ENCODE measurements at places on chromosomes 12 and 14.

GRCh38 chr14:99272899-99273765, 1.1 kb upstream of the BCL11B start:
- DNase-seq, result peak; percentile 18

GRCh38 chr14:98888927-98889835, 382.8 kb downstream of the BCL11B start:
- DNase-seq, result no peak

- DNase-seq, result no peak
These were observed 27.3 kb downstream of the ZC3H14 start for GRCh38 chr14:88590173-88590572.

DNA sequence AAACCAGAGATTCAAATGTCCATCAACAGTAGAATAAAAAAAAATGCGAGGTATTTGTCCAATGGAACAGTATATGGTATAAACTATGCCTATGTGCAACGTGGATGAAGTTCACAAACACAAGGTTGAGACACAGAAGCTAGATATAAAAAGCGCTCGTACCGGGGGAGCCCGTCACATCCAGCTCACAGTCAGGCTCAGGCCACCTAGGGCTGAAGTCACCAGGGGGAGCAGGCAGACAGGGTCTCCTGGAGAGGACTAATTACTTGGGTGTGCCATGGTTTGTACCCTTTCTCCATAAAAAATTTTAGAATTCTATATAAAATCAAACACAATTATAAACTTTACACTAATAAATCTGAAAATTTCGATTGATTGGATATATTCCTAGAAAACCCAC, 13.6 kb downstream of the AHNAK2 start:
- no peak for DNase-seq

- DNase-seq, result no peak
These were observed 60.2 kb downstream of the PPP1R12A start for GRCh38 chr12:79874665-79875064.

GRCh38 chr12:94832780-94833681, 170.5 kb downstream of the NDUFA12 start:
- peak; percentile 51 for DNase-seq

- DNase-seq, result peak; percentile 71
These were observed 5.9 kb downstream of the PXN start for GRCh38 chr12:120259418-120260202.

DNA sequence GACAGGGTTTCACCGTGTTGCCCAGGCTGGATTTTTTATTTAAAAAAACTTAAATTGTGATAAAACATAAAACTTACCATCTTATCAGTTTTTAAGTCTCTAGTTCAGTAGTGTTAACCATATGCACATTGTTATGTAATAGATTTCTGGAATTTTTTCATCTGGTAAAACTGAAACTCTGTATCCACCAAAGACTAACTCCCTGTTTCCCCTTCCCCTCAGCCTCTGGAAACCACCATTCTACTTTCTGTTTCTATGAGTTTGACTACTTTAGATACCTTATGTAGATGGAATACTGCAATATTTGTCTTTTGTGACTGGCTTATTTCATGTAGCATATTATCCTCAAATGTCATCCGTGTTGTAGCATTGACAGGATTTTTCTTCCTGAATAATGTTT, 12.8 kb upstream of the PLEKHG3 start:
- DNase-seq, result no peak

- no peak for DNase-seq
These were observed 89.2 kb downstream of the NUAK1 start for GRCh38 chr12:106049546-106049945.

- DNase-seq, result peak; percentile 39
These were observed 47.4 kb downstream of the CALM1 start for GRCh38 chr14:90444077-90444696.

DNA sequence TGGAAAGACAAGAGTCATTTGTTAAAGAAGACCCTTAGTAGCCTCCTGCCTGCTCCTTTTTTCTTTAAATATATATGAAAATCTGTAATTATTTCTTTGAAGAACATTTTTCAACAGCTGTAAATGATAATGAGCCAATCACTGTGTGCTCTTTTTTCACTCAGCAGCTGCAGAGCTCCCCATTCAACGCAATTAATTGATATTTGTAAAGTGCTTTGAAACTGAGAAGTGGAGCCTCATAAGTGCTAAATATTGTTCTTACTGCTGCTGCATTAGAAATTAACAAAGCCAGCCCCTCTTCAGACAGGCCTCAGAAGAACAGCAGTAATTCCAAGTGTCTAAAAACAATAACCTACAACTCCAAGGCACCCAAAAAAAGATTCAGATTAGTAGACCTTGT, 224.3 kb downstream of the GXYLT1 start:
- DNase-seq, result no peak

GRCh38 chr12:108821407-108822397, 35.7 kb downstream of the SSH1 start:
- peak; percentile 87 for DNase-seq

- DNase-seq, result no peak
These were observed 254.4 kb downstream of the SLC16A7 start for GRCh38 chr12:59850268-59850667.

DNA sequence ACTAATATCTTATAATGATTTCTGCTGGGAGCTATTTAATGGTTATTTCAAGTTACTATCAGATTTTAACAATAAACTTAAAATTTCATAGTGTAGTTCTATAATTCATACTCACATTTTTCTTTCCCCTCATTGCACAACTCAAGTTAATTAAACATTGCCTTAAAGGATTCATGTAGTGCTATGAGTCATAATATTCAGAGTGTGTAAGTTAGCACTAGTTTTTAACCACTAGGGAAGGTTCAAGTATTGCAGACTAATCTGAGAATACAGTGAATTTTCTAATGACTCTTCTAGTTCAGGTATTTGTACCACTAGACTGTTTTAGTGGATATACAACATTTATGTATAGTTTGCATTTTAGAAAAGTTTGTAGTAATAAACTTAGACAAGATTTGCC, 49.9 kb downstream of the FOXA1 start:
- DNase-seq, result no peak

DNA sequence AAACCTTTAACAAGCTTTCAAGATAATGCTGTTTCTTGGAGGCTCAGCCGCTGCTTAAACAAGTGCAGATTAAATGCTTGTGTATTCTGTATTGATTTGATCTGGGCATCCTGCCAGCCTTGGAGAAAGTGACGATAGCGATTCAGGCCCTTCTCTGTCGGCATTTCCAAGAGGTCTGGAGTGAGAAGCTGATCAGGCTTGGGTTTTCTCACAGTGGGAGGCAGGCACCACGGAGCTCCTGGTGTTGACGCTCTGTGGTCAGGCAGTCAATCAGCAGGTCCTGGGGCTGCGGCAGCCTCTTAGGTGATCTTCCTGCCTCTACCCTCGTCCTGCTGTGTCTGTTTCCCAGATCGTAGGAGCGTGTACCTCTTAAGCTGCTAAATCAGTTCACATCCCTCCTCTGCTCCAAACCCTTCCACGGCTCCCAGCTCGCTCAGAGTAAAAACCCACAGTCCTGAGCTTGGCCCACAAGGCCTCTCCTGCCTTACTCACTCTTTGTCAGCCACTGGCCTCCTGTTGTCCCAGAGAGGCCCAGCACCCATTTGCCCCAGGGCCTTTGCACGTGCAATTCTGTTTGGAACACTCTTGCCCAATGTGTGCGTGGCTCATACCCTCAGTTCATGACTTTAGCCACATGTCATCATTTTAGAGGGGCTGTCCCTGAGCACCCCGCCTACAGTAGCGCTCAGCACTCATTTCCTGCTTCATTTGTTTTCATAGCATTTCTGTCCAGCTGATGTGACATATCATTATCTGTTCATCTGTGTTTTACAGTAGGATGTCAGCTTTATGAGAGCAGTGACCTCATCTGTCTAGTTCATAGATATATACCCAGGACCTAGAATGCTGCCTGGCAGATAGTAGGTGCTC, 155.4 kb downstream of the AACS start:
- no peak for DNase-seq

- DNase-seq, result peak; percentile 23
These were observed 197.0 kb downstream of the ACSS3 start for GRCh38 chr12:81274637-81275529.

- no peak for DNase-seq
These were observed 6.1 kb upstream of the MTA1 start for GRCh38 chr14:105413544-105413886.

GRCh38 chr12:26378711-26379110, 183.3 kb downstream of the SSPN start:
- DNase-seq, result no peak

Data from GM23248 (cell line).